ENCODE measurements at places on chromosomes 2 and 18.

DNA sequence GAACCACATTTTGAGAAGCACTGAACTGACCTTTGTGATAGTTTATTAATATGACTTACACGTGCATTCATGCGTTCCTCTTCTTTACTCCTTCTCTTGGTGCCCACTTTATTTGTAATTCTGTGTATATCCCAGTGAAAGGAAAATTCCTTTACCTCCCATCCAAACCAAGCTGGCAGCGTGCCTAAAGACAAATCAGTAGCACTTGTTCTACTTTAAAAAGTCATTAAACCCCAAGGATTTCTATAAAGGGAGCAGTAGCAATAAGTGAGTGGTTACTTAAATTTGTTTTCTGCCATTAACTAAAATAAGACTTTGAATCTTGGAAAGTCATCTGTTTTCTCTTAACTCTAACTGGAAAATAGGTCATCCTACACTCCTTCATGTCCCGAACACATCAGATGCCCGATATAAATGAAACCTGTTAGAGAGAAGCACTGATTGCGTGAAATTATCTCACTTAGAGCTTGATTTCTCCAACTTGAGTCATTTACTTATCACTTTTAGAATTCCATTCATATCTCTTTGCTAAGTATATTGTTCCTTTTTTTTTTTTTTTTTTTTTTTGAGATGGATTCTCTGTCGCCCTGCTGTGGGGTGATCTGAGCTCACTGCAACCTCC lies 10.7 kb downstream of the PIK3C3 start:
- DNase-seq = no peak

DNA sequence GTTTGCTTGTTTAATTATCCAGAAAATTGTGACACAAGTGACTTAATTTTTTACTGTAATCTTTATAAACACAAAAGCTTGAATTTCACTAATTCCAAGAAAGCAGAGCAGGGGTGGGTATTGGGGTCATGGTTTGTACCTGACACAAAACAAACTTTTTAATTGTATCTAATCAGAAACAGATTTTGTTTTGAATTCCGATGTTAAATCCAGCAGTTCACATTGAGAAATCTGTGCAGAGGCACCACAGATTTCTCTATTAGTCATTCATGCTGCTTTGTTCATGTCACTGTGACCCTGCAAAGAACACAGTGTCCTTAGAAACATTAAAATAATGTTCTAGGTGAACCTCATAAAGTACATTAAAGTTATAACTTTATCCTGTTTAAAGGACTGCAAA lies 443.4 kb downstream of the NYAP2 start:
- DNase-seq = no peak

DNA sequence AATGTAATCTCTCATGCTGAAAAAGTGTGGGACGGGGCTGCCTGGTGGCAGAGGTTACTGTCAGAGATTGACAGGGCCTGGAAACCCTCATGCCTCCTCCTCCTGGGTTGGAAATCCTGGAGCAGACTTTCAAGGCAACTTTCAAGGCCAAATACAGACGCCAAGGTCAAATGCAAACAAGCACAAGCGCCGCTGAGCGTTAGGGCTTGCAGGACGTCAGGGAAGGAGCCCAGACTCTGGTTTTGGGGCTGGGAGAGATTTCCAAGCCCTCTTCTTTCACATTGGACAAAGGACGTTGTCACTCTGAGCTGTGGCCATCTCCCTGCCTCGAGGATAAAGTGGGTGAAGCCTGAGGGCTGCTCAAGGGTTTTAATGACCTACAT lies 120.1 kb downstream of the TWIST2 start:
- DNase-seq = no peak

DNA sequence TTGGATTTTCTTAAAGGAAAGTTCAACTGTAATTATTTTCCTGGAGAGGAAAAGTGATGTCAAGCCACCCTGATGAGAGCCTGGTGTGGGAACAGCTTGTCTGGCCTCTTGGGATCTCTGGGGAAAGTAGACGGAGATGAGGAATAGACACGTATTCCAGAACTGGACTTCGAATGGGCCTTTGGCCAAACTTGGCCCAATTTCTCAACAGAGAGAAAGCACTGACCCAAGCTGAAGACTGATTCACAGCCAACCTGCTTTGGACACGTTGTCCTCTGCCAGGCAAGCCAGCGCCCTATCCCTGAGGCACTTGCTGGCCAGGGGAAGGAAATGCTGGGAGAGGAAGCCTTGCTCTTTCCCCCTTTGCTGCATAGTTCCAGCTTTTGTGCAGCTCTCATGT lies 70.8 kb upstream of the CTAGE1 start:
- DNase-seq = no peak

DNA sequence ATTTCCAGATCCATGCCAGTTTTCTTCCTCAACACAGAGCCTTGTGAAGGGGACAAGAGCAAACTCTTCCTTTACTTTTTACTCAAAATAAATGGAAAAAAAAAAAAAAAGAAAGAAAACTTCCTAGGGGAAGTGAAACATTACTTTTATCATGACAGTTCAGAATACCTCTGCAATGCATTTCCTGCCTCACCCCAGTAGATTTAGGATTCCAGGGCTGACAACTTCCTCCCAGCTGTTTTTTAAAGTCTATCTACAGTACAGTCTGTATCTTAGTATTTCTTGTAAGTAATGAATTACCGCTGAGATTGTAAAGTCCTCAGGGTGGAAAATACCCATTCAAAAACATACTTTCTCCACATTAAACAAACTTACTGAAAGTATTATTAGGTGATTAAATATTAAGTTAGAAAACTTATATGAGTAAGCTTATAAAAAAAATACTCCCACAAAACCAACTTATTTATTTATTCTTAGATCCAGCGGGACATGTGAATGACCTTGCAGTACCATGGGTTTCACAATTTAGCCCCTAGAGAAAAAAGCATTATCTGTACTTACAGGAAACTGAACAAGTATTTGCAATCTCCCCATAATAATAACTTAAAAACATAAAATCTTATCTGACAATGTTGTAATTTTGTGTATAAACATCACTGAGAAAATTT lies 117.7 kb downstream of the RBMS1 start:
- DNase-seq = no peak

DNA sequence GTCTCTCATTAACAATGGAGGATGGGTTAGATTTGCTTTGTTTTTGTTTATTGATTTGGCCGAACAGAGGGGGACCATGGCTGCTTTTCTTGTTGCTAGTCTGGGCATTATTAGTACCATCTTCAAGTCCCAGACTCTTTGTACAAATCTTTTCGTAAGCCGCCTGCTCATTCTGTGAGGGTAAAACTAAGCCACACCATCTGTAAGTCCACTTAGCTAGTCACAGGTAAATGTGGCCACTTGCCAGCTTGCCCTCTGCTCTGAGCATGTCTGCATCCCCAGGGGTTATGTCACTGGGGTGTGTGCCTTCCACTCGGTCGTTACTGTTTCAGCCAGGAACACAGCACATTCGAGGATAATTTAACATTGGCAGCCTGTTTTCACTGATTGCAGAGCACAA lies 85.6 kb downstream of the SMIM21 start:
- no peak for DNase-seq

GRCh38 chr2:47558116-47558767 lies 155.3 kb downstream of the MSH2 start:
- no peak for DNase-seq

DNA sequence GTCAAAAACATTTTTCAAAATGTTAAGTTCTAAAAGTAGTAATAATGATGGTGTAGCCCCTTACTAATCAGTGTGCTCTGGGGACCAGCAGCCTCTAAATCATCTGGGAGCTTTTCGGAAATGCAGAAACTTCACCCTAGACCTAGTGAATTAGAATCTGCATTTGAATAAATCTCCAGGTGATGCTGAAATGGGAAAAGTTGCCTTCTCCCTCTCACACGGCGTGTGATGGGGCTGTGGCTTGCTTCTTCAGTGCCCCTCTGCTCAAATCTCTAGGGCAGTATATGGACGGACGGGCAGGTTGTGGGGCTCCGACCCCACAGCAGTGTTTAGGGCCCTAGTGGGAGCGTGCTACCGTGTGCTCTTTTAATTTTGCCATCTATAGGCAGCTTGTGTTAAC lies 368.6 kb downstream of the GALNT13 start:
- DNase-seq = no peak

GRCh38 chr2:166610180-166610912 lies 116.3 kb upstream of the SCN7A start:
- DNase-seq = no peak

DNA sequence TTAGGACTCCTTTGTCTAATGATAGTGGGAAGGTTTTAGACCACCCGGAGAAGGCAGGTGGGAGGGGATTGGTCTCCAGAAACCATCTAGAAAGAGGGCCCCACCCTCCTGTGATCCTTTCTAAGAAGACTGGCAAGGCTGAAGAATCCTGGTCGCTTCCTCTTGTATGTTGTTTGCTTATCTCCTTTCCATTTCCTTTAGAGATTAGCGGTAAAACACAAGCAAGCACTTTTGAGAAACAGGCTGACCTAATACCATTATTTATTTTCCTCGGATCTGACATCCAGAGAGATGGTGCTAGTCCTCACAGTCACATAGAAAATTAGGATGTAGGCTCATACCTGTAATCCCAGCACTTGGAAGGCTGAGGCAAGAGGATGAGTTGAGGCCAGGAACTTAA lies 45.2 kb upstream of the SPRED2 start:
- no peak for DNase-seq

- no peak for DNase-seq
These were observed 56.4 kb upstream of the CYTIP start for GRCh38 chr2:157500334-157500733.

DNA sequence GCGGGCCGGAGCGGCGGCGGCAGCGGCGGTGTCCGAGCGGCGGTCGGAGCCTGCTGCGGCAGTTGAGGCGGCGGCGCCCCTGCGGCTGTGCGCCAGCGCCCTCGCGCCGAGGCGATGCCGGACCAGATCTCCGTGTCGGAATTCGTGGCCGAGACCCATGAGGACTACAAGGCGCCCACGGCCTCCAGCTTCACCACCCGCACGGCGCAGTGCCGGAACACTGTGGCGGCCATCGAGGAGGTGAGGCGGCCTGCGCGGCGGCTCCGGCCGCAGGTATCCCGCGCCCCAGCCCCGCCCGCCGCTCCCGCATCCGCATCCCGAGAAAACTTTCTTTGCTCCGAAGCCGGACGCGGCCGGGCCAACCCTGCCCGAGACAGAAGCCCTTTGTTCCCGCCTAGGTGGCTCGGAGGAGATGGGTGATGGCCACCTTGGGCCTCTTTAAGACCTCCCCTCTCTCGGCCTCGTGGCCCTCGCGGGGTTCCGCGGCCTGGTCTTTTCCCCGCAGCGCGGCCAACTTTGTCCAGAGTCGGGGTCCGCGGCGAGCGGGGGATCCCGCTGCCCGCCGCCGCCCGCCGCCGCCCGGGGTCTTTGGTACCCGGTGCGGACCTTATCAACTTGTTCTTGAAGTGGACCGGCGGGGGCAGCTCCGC lies 504 bp downstream of the ASAP2 start:
- no peak for DNase-seq

GRCh38 chr2:228801451-228801850 lies 469.6 kb downstream of the PID1 start:
- no peak for DNase-seq
